ENCODE measurements at places on chromosomes 7 and 10.

DNA sequence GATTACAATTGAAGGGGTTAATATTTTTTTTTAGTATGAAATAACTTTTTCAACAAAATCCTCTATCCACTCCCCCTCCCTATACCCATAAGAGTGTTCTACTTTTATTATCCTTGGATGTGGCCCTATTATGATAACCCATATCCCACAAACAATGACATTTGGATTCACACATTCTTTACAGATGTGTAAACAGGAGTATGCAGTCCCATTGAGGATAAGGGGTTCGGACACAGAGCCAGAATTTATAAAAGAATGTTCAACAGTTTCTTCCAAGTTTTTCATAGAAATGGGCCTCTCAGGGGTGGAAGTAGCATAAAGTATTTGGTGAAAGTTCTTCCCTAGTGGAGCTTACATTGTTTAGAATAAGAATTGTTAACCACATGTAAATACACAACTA is 16.1 kb upstream of the PCLO start:
- no peak for DNase-seq

DNA sequence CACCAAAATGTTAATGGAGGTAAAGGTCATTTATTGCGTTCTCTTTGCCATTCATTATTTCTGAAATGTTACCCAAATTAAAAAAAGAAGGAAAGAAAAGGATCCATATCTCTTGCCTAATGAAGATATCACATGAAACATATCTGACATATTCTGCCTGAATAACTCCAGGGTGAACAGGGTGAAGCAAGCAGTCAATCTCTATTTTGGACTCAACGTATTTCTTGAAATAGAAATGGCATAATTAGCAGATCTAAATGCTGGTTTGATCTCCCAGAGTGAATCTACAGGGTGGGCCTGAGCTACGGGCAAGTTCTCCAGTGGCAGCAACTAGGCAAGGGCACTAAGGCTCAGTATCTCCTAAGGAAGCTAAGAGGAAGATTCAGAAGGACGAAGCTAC is 24.0 kb downstream of the MPP7 start:
- DNase-seq: no peak

- peak; percentile 19 for DNase-seq
Measured at GRCh38 chr7:85882335-85882734, 695.5 kb upstream of the SEMA3D start.

- no peak for DNase-seq
Measured at GRCh38 chr10:69908124-69908523, 106.4 kb downstream of the COL13A1 start.

GRCh38 chr10:48605786-48606529 is 1.1 kb upstream of the ARHGAP22 start:
- peak; percentile 14 for DNase-seq

DNA sequence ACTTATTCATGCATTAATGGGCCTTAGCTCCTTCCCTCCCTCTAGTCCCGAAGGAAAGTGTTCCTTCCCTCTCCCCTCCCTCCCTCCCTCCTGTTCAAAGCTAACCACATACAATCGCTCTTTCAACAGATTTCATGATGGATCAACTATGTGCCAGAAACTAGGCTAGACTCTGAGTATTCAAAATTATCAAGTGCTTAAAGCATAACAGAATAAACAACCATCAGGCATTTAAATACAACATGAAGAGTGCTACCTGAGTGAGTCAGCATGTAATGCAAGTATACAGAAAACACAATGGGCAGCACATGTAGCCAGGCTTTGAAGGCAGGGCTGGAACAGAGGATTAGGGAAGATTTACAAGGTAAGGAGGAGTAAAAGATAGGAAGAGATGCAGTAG is 11.3 kb downstream of the CHCHD3 start:
- DNase-seq: no peak

DNA sequence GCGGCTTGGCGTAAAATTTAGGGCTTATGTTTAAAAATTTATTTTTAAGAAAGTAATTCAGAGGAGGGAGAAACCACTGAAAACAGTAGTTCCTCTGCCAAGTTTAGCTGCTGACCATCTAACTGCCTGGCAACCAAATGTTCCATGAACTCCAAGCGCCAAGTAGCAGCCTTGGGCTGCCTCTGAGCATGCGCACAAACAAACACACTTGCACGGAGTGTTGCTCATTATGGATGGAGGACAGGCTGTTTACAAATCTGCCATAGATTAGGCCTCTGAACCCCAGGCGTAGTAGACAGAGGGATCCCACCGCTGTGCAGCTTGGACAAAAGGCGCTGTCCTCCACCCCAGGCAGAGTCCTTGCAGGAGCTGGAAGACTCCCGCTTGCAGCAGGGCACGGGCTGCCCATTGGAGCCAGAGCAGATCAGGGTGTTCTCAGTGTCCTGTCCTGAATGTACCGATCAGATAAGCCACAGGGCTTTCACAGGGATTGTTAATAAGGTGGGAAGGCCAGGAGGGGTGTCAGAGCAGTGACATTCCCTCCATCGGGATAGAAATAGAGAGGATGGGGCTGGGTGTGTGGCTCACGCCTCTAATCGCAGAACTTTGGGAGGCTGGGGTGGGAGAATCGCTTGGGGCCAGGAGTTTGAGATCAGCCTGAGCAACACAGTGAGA is 47.7 kb upstream of the LYZL1 start:
- DNase-seq: no peak

- DNase-seq: no peak
Measured at GRCh38 chr7:149620961-149621360, 123.4 kb upstream of the ZNF746 start.

Data from foreskin keratinocyte (primary cell).